ENCODE measurements at places on chromosomes 1 and 21.

DNA sequence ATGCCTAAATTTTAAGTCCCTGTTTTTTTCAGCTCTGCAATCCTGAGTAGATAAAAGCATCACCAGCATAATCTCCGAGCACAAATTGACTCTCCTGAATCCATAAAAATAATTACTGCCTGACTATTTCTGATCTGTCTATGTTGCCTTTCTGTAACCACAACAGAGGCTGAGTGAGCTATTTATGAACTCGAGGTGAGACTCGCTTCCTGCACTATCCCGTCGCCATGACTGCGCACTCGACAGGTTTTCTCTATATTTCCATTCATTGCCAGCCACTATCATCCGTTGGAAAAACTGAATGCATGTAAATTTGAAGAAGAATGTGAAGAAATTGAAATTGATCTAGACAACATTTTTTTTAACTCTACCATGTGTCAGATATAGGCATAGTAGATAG is 897.2 kb downstream of the ADGRL2 start:
- peak; percentile 38 for DNase-seq

GRCh38 chr1:220307607-220308006 is 35.4 kb upstream of the RAB3GAP2 start:
- no peak for DNase-seq

GRCh38 chr1:81547912-81548303 is 252.8 kb upstream of the ADGRL2 start:
- no peak for DNase-seq

GRCh38 chr1:29861922-29862321 is 625.6 kb downstream of the PTPRU start:
- no peak for DNase-seq

GRCh38 chr1:25657883-25658760 is 41.5 kb downstream of the MAN1C1 start:
- DNase-seq = no peak

Measured in NCI-H2081 treated with DMSO at 0.1 percent for 48 hours (cell line).